Activated CD4-positive, alpha-beta T cell treated with anti-CD3 and anti-CD28 coated beads for 1 hour (primary cell): ENCODE measurements at places on chromosomes 12 and 14.
A peak's percentile ranks its signal among the peaks of the same experiment; 100 is the strongest.

- DNase-seq: no peak
These were observed 91.6 kb upstream of the ATF7IP start for GRCh38 chr12:14273913-14274311.

- DNase-seq: no peak
These were observed 499 bp downstream of the TOGARAM1 start for GRCh38 chr14:44962334-44963043.

- DNase-seq: peak; percentile 12
These were observed 10.2 kb upstream of the SERPINA9 start for GRCh38 chr14:94485944-94486841.

DNA sequence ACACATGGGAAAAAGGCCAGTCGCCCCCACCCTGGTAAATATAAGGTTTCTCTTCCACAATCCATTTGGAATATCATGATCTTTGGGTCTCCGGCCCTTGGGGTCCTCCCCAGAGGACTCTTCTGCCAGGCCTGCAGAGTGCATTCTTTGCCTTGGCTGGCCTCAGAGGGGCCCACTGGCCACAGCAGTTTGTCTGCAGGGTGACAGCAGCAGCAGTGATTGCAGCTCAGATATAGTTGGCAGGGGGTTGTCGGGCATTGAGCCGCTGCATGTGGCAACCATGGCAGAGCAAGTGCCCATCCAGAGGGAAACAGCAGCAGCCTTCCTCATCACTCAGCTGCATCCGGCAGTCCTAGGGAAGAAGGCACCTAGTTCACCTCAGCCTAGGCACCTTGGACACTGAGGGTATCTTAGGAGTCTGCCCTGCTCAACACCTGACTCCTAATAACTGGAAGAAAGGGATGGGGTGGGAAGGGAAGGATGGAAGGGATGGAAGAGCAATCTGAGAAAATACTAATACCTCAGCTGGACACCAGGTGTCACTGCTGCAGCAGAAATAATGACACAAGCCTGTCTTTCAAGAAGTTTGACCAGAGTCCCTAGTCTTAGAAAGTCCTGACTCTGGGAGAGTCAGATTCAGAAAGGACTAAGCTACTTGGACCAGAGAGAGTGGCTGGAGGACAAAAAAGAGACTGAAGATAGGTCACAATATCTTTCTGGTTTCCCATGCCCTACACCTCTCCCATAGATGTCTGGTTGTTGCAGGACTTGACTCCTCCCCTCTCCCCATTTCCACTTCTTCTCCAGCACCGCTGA is 8.9 kb downstream of the AJUBA start:
- no peak for DNase-seq

GRCh38 chr14:54761835-54762234 is 140.8 kb downstream of the GCH1 start:
- DNase-seq: no peak

- no peak for DNase-seq
These were observed 14.6 kb downstream of the CCDC88C start for GRCh38 chr14:91402771-91403600.

DNA sequence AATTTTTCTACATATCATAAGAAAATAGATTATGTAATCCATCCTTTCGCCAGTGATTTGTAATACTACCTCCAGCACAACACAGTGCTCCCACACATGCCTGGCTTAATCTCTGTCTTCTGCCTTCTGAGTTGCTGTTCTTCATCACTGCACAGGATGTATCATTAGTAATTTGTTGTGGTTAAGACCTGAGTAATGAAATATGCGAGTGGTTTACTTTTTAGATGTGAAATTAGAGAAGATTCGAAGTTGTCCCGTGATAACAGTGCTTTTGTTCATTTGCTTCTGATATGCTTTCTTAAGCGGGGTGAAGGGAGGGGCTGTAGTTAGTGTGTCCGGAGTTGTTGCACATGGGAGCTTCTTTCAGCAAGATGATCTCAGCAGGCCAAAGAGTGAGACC is 18.1 kb downstream of the KRT85 start:
- no peak for DNase-seq

DNA sequence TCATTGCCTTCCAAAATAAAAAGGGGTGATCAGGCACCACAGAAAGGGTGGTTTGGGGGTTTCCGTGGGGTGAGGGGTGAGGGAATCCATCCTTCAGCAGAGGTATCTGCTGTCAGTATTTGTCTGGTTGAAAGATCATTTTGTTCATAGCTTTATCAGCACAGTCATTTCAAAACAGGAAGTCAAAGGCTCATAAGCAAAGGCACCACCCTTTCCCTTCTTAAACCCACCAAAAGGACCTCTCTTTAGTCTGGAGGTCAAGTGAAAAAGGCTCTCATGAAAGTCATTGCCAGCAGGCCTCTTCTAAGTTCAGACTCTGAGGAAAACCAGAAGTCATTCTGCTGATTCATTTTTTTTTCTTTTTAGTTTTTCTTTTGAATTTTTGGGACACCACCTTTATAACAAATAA is 6.2 kb downstream of the CHST11 start:
- no peak for DNase-seq

GRCh38 chr12:92675092-92675865 is 27.5 kb upstream of the PLEKHG7 start:
- DNase-seq: no peak

- DNase-seq: no peak
These were observed 367.1 kb upstream of the MGAT4C start for GRCh38 chr12:86623267-86623666.

GRCh38 chr12:97293541-97293940 is 169.1 kb upstream of the RMST start:
- DNase-seq: no peak

- no peak for DNase-seq
These were observed 46.5 kb upstream of the SAV1 start for GRCh38 chr14:50714450-50715073.

DNA sequence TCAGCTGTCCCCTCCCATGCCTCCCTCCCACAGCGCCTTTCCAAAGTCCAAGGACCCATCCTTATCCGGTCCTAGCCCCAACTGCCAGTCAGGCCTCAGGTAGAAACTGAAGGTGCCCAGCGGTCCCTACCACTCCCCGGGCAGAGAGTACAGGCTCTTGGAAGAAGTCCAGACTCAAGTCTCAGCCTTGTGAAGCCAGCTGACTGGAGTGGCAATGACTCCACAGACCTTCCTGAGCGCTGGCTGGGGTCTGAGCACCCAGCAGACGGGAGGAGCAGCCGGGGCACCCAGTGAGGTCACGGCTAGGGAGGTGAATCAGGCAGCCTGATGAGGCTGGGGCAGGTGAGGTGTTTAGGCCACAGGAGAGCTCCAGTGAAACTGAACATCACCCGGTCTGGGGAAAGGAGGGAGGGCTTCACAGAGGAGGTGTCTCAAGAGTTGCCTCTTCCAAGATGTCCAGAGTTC is 60.0 kb downstream of the ITPK1 start:
- no peak for DNase-seq

DNA sequence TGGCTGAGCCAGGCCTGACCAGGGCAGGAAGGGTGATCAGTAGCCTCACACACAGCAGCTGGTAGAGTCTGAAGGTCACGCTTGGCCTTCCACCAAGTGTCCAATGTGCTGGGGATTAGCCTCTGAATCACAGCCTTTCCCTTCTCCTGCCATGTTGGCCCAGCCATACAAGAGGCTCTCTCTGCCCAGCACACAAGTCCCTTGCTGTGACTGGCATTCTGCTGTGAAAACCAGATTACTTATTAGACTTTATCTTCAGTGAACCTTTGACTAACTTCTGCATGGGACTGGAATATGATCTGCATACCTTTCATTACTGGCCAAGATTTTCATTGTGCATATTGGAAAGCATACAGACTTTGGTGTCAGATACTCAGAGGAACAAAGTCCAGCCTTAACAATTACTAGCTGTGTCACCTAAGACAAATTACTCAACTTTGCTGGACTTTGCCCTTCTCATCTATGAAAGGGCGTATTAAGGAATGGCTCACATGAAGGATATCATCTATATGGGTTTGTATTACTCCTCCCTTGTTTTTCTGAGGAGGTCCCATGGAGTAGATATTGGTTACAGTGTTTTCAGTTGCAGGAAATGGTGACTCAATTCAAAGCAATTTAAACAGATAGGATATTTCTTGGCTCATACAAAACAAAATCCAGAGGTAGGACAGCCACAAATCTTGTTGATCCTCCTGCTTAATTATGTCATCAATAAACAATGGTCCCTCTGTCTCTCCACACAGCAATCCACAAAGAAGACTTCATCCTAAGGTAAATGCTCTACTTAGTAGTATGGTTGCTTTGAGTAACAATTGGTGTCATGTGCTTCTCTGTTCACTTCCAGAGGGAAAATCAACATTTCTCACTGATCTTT is 99.6 kb downstream of the DYRK2 start:
- DNase-seq: no peak

- DNase-seq: no peak
These were observed 13.2 kb upstream of the HVCN1 start for GRCh38 chr12:110702081-110702480.

GRCh38 chr12:118398940-118399339 is 22.6 kb downstream of the SUDS3 start:
- no peak for DNase-seq

GRCh38 chr14:77267937-77268699 is 2.9 kb downstream of the NGB start:
- DNase-seq: no peak

- DNase-seq: no peak
These were observed 3.4 kb downstream of the PLEKHG3 start for GRCh38 chr14:64707661-64708060.

DNA sequence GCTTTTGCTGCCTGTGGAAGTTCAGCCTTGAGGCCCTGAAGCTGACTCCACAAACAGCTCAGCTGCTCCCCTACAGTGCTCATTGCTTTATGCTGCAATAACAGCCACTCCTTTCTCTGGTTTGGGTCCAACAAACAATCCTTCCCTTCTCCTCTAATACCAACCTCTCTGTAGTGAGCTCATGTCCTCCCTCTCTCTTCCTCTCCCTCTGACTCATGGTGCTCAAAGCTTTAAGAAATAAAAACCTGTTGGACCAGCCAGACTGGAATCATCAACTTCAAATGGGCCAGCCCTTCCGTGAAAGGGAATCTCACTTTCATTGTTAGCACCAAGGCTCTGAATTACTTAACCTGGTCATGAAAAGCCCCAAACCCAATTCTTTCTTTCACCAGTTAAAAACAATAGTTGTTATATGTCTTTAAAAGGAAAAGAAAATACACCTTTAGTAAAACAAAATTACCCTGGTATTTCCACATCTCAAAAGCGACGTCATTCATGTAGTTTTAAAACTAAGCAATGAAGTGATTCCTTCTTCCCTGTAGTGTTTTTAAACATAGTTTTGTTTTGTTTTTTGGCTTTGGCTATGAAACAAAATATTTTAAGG is 126.4 kb downstream of the DUSP6 start:
- DNase-seq: no peak

- DNase-seq: no peak
These were observed 57.2 kb upstream of the MAX start for GRCh38 chr14:65159281-65160062.

DNA sequence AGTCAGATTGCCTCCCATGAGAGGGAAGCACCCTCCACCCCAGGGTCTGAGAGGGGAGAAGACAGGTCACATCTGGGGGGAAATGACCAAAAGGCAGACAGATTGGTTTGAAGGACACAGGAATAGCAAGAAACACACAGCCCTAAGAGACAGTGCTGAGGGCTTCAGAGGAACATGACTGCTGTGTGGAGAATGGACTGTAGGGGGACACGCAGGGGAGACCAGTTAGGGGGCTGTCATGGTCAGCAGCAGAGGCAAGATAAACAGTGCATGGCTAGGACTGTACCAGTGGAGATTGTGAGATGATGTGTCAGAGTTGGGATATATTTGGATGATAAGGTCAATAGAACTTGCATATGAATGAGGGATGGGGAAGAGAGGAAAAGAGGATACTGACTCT is 19.7 kb downstream of the SMUG1 start:
- no peak for DNase-seq

GRCh38 chr12:21502164-21502496 is 541 bp downstream of the GOLT1B start:
- no peak for DNase-seq

- no peak for DNase-seq
These were observed 172.0 kb downstream of the TRHDE start for GRCh38 chr12:72444125-72444524.

GRCh38 chr12:94731733-94732360 is 81.5 kb upstream of the TMCC3 start:
- no peak for DNase-seq

DNA sequence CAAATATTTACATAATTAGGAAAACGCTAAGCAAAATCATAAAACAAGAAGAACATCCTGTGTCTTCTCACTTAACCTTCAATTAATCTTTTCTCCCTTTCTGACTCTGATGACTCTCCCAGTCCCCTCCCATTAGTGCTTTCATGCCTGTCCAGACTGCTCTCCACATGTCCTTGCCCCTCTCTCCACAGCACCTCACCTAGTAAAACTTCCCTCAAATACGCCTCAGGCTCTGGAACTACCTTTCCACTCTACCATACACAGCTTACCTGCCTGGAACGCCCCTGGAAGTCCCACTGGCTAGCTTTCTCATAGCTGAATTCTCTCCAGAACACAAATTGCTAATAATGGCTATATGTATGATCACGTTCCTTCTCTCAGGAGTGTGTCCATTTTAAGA is 44.7 kb downstream of the SLC5A8 start:
- DNase-seq: no peak

GRCh38 chr12:111846016-111846415 is 4.0 kb downstream of the MAPKAPK5 start:
- no peak for DNase-seq

DNA sequence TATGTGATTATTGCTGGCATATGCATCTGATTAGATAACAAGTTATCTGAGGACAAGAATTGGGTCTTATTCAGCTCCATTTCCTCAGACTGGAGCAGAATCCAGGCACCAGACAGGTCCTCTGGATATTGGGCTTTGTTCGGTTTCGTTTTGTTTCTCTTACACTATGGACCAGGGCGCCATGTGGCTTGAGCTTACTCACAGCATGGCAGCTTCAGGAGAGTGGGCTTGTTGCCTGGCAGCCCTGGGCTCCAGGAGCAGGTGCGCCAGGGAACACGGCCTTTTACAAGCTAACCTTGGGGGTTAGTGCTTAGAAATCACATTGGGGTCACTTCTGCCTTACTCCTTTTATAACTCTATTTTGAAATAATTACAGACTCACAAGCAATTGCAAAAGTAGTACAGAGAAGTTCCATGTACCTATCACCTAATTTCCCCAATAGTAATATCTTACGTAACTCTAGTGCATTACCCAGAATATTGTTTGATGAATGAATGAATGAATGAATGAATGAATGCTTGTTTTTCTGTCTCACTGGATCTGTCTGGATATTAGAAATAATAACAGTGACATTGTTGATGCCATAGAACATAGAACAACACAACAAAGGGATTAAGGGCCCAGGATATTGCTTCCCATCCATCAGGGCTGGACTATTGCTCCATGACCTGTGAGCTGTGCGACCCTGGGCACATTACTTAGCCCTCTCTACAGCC is 39.0 kb downstream of the CMKLR1 start:
- no peak for DNase-seq
